ENCODE measurements at places on chromosomes 13 and 19. TPM values are rescaled to one million over a fixed set of nuclear protein-coding genes. Genes with fewer than 3 reads are reported as not detected.

NLRP9 gene
- not detected for total RNA-seq

- no peak for DNase-seq
Observed at GRCh38 chr13:69769608-69770007, 338.0 kb upstream of the ATXN8OS start.

DNA sequence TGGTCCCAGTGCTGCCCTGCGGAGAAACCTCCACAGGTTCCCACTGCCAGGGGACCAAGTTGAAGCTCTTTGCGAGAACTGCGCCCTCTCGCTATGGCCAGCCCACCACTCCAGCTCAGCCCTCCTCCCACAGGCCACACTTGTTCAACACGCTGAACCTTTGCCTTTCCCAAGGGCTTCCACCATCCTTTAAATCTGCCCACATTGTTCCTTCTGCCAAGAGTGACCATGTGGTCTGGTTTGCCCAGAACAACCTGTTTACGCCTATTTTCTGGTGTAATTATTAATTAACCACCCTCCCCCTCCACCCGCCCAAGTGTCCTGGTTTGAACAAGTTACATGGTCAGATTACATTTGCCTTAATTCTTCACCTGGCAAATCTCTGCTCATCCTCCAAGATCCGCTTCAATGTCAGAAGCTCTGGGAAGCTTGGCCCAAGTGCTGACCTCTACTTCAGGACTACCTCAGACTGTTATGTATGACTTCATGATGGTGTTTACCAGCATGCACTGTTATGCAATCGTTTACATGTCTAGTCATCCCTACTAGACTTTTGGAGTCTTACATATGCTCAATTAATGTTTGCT lies 12.0 kb upstream of the USP12 start:
- DNase-seq = no peak

KANK2 gene
- total RNA-seq = 2.5 TPM

Data from activated CD4-positive, alpha-beta memory T cell treated with anti-CD3 and anti-CD28 coated beads for 36 hours (primary cell).